Vagina (tissue), 2 donors: ENCODE measurements at places on chromosomes 12 and 14. TPM values are rescaled to one million over a fixed set of nuclear protein-coding genes. Genes with fewer than 3 reads are reported as not detected.
A peak's percentile ranks its signal among the peaks of the same experiment; 100 is the strongest.

REP15 gene
- not detected for total RNA-seq

SLC17A8 gene
- not detected for total RNA-seq

DNA sequence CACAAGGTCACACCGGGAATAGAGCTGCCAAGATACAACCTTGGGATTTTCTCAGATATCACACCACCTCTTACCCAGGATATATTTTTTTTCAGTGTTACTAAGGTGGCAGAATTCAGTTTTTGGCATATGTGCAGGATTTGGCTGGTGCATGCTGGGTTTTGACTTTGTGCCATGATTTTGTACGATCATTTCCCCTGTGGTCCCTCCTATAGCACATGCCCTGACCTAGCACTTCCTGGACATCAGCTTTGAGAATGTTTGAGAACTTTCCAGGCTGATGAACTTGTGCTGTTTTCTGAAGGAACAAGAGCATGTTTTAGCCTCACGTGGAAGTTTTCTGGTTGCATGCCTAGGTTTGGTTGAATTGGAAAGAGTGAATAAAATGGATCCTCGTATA, 11.0 kb upstream of the TBPL2 start:
- DNase-seq = peak; percentile 37
- H3K4me3 ChIP-seq = no peak overlapping the region
- H3K27me3 ChIP-seq = no peaks in the 10 kb centered on the region
- H3K36me3 ChIP-seq = no peaks in the 10 kb centered on the region
- H3K27ac ChIP-seq = no peak overlapping the region

DNA sequence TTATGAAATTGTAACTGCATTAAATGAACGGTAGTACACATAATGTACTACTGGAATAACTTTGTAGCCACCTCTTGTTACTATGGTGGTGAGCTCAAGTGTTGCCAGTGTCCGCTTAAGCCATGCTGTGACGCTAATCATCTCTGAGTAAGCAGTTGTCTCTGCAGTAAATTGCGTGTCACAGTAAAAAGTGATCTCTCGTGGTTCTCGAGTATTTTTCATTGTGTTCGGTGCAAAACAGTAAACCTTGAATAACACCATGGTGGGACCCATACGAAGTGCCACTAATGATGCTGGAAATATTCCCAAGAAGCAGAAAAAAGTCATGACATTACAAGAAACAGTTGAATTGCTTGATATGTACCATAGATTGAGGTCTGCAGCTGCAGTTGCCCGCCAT, 524.8 kb downstream of the SOX5 start:
- no peak for DNase-seq
- H3K27ac ChIP-seq = no peak overlapping the region
- no peaks in the 10 kb centered on the region for H3K27me3 ChIP-seq
- H3K4me3 ChIP-seq = no peak overlapping the region

DNA sequence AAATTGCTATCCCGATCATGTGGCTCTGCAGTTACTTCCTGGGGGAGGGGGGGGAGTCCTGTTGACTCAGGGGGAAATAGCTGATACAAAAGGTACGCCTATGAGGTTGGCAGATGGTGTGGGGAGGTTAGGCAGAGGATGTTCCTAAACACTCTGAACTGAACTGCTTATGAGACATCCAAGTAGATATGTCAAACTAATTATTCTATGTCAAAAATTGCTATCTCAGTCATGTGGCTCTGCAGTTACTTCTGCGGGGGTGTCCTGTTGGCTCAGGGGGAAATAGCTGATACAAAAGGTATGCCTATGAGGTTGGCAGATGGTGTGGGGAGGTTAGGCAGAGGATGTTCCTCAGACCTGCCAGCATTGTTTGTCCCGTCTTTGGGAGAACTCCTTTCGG, 5.1 kb upstream of the VCPKMT start:
- H3K36me3 ChIP-seq = no peaks in the 10 kb centered on the region
- no peak for DNase-seq
- peaks cover 6% of the 10 kb centered on the region for H3K4me1 ChIP-seq
- no peaks in the 10 kb centered on the region for H3K27me3 ChIP-seq
- no peak overlapping the region for H3K4me3 ChIP-seq
